ENCODE measurements at places on chromosomes 2 and 18.

DNA sequence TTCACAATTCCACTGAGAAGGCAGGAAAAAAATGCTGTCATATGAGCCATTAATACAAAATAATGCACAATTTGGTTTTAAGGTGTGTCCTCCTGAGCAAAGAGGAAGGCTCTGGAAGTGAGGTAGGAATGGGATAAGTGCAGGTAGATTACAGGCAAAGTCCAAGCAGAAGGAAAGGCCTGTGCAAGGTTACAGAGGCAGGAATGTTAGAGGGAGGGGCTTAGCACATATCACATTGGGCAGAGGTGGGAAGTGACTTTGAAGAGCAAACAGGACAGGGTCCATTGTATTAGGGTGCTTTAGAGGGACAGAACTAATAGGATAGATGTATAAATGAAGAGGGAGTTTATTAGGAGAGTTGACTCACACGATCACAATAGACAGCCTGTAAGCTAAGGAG lies 14.7 kb upstream of the CLIP4 start:
- no peak for DNase-seq

GRCh38 chr18:36496022-36496421 lies 198.5 kb downstream of the FHOD3 start:
- no peak for DNase-seq

DNA sequence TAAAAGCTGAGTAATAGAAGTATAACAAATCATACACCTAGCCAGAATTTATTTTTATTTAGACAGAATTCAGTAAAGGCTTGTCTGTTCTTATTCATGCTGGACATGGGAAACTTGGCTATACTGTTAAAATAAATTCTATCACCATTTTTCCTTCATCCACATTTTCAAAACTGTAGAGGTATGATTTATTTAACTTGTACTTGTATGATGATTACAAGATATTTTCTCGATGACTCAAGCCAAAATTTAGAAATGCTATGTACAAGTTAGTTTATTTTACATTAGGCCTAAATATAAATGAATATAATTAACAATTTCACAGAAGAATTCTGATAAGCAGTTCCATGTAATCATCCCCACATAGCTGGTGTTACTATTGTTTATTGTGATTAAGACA lies 194.8 kb upstream of the DOK6 start:
- no peak for DNase-seq

DNA sequence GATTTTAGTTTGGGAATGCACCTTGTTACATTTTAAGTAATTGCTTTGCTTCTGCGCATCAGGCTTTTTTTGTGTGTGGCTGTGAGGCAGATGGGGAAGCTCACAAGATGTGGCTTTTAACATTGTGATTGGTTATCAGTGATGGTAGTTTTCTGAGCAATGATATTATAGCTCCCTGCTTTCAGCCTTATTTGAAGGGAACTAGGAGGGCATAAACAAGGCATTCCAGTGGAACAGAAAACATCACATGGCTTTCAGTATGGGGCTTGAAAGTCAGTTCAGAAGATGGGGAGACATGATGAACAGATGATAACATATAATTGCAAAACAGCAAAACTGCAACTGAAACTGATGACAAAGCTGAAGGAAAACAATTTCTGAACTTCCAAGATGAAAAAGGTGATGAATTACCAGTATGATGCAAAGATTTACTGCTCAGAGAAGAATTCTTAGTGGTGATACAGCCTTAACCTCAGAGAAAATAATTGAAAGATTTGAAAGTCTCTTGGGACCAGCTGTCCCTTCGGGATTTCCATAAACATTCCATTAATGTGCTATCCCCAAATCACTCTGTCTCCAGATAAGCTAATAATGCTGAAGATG lies 439.7 kb downstream of the RND3 start:
- no peak for DNase-seq

GRCh38 chr2:40220177-40220925 lies 231.5 kb downstream of the SLC8A1 start:
- no peak for DNase-seq

- DNase-seq = no peak
These were observed 97.9 kb upstream of the TAF1B start for GRCh38 chr2:9745153-9745899.

GRCh38 chr18:22694954-22695353 lies 238.2 kb upstream of the RBBP8 start:
- DNase-seq = no peak

DNA sequence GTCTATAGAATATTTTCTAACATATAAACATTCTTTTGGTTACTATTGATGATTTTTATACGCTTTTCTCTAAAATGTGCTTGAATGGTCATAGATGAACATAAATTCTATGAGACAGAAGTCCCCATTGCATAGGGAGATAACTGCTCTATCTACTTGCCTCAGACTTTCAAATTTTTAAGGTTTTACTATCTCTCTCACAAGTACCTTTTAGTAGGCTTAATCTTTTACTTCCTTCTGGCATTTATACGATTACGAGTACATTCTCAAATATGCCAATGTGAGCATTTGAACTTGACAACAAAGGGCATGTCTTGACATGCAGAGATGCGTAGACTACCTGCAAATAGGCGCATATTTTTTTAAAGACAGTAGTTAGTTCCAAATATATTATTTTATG lies 935.9 kb upstream of the LRATD1 start:
- DNase-seq = no peak

DNA sequence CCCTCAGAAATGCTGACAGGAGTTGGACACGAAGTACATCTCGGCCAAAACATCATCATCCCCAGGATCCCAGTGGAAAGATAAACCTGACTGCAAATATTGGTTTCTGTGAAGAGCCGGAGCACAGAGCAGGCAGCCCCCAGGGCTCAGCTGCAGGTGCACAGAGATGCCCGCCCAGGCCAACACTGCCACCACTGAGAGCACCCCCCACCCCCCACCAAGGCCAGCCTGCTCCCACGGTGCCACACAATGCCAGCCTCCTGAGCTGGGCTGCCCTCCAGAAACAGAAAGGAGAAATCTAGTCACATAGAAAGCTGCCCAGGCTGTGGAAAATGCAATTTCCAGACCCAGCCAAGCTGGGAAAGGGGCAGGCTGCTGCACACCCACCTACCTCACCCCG lies 71.7 kb downstream of the GALNT14 start:
- no peak for DNase-seq

DNA sequence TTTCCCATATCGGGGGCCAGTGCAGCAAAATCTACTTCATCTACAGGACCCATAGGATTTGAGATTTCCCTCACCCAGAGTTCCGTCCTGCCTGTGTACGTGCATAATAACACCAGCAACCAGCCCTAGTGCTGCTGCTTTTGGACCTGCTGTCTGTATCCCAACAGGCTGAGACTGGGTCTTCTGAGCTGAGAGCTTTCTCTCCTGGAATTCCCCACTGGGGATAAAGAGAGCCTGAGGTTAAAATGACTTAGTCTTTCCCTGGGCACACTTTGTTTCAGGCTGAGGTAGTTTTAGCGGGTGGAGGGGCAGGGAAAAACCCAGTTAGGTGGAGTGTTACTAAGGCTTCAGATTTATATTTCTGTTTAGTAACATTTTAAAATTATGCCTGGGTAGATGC lies 62.5 kb downstream of the SERTAD2 start:
- no peak for DNase-seq

DNA sequence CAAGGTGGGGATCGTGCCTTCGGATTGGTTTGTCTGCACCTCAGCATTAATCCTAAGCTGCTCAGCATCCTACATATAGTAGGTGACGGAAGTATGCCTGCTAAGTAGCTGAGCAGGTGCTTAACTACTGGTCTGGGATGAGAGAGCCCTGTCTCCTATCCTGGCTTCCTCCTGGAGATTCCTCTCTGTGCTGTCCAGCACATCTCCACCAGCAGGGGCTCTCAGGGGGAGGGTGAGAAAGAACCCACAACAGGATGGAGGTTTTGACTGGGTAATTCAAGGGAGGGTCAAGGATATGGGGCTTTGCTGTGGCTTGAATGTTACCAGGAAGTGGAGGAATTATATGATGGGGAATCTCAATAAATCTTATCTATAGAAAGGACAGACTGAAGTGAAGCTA lies 45.4 kb upstream of the KIF5C start:
- no peak for DNase-seq

DNA sequence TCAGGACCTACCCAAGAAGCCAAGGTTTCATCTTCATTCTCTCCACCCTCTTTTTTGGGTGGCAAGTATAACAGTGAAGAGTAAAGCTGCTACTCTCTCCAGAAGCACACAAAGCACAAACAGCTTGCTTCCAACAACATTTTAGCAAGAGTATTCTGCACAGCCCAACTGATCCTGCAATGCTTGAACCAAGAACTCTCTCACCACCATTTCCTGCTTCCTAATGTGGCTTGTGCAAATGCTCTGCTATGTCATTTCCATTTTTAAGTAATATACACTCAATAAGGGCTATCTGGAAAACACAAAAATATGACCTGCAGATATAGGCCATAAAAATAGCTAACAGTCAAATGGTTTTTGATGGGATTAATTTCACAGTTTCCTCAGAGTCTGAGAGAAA lies 24.1 kb upstream of the IHH start:
- no peak for DNase-seq

DNA sequence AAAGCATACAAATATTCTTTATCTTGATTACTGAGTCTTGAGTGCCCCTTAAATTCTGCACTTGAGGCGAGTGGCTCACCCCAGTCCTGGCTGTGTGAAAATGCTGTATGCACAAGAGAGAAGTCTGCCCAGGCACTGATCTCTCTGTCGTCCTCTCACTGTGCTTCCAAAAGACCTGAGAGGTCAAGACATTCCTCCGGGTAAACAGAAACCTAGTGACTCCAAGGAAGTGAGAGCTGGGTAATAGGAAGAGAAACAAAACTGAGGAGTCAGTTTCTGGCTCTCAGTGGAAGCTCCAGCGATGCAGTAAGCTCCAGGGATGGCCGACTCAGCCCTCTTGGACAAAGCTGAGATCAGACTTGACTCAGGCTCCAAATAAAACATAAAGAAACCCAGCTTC lies 70.9 kb downstream of the AAK1 start:
- no peak for DNase-seq

GRCh38 chr2:132627536-132627935 lies 42.5 kb downstream of the LYPD1 start:
- no peak for DNase-seq

GRCh38 chr2:216192181-216192580 lies 83.0 kb downstream of the XRCC5 start:
- no peak for DNase-seq

Data from stimulated activated CD4-positive, alpha-beta T cell treated with anti-CD3 and anti-CD28 coated beads, TNF-alpha, amount 100 ng/mL, for 24 hours (primary cell).